Hematopoietic multipotent progenitor cell (in vitro differentiated cells): ENCODE measurements at places on chromosomes 2 and 18.

- DNase-seq: no peak
Measured at GRCh38 chr2:181789827-181790448, 101.6 kb upstream of the ITPRID2 start.

- no peak for DNase-seq
Measured at GRCh38 chr2:101396316-101396717, 9.0 kb upstream of the CREG2 start.

DNA sequence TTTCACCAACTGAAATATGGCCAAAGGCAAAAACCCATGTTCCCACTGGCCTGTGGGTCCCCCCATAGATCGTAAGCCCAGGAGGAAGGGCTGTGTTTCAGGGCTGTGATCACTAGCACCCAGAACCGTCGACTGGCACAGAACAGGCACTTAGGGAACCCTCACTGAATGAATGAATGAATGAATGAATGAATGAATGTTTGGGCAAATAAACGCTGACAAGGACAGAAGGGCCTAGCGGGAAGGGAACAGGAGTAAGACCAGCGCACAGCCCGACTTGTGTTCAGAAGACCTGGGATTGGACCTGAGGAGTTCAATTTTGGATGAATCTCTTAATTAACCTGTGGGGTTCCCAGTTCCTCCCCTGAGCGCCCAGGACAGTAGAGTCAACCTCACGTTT, 76.2 kb downstream of the TPO start:
- no peak for DNase-seq

DNA sequence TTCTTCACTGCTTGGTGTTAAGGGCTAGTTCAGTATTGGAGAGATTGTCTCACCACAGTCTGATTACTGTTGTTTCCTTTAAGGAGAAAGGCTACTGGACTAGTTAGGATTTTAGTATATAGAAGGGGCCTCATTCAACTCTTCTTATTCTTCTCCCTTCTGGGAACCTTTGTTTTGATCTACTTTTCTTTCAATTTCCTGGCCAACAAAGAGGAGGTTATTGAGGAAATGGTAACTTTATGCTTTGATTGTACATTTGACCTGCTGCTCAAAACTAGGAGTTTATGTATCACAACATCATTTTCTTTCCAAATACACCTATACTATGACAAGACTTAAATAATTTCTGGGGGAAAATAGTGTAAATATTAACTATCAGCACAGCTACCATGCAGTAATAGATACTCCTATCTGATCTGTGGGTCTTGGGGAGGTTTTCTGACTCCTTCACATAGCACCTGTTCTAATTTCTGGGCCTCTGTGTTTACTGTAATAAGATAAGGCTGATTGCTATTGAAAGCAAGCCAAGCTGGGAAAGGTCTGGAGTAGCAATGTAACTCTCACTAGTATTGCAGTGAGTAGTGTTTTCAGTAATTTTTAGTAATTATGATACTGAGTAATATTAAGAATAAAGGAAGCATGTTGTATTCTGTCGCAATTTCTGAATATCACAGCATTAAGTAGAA, 395.3 kb downstream of the NUP35 start:
- no peak for DNase-seq

- DNase-seq: no peak
Measured at GRCh38 chr2:220226546-220226945, 599.1 kb downstream of the SLC4A3 start.

DNA sequence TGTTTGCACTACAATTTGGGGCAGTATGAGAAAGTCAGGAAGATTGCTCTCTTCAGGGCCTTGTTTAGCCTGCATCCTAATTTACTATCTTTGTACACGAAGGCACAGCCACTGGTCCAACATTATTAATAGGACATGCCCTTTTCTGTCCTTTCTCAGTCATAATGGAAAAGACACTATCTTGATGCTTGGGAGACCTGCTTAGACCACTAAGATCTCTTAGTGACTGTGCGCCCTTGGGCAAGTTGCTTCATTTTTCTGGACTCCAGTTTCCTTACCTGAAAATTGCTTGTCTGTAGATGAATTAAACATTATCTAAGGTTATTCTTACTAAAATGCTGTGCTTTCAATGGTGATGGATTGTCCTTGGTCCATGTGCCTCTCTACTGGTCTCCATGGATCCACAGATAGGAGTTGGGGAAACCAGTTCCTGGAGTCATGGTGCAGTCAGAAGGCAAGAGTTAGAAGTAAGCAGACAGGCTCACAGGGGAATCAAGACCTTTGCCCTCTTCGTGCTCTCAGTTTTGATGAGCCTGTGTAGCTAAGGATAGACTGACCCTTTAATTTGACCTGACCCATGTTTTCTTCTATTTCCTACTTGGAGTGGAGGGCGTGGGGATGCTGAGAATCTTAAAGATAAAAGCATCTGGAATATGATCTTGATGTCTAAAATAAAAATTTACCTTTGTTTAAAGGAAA, 114.0 kb downstream of the RAPGEF4 start:
- no peak for DNase-seq
